ENCODE measurements at places on chromosomes 13 and 19.

- no peak for DNase-seq
Measured at GRCh38 chr13:113946409-113947181, 27.3 kb downstream of the C13orf46 start.

DNA sequence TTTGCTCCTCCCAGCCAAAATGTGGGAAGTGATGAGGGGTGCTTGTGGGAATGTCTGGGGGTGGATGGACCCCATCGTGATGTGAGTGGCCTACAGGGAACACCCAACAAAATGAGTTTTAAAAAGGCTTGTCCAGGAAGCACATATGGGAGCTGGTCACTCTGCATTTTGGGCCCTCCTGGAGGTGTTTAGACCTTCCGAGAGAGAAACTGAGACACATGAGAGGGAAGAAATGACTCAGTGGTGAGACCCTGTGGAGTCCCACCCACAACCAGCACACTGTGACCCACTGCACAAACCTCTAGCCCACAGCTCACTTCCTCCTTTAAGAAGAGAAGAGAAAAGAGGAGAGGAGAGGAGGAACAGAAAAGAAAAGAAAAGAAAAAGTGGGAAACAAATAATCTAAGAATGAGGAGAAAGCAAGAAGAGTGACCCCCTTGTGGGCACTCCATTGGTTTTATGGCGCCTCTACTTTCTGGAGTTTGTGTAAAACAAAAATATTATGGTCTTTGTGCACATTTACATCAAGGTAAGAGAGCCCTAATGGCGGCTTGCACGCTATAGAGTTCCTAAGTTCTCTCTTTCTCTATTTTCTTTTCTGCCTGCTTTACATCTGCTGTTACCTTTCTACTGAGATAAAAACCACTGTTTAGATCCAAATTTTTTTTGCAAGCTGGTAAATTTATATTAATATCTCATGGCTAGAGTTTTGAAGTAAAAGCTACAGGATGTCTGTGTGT lies 13.3 kb upstream of the LILRB1 start:
- DNase-seq: no peak

DNA sequence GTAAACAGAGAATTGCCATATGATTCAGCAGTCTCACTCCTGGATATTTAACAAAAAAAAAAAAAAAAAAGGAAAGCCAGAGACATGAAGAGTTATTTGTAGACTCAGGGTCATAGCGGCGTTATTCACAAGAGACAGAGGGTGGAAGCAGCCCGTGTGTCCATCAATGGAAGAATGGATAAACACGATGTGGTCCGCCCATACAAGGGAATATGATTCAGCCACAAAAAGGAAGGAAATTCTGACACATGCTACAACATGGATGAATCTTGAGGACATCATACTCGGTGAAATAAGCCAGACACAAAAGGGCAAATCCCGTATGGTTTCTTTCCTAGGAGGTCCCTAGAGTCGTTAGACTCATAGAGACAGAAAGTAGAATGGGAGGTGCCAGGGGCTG lies 14.8 kb downstream of the ACSBG2 start:
- no peak for DNase-seq

GRCh38 chr13:45717349-45717748 lies 15.2 kb downstream of the CBY2 start:
- DNase-seq: no peak

DNA sequence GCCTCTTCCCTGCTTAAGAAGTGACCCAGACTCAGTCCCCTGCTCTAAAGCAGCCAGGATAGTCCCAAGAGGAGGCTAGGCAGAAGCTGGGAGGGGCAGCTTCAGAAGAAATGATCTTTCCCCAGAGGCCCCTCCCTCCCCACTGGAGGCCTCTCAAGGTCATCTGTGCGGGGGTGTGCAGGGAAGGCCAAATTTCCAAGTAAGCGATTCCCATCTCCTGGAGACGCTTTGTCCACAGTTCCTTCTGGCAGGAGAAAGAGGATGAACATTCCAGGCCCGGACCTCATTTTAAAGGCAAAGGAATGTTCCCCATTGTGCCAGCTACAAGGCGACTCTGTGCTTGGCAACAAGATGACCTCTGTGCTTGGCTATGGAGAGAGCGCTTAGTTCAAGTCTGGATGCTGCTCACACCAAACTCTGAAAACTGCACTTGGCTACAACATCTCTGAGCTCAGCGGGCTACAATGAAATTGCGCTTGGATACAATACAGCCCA lies 23.5 kb downstream of the COL5A3 start:
- no peak for DNase-seq

GRCh38 chr13:76975863-76976262 lies 16.0 kb upstream of the CLN5 start:
- DNase-seq: no peak

DNA sequence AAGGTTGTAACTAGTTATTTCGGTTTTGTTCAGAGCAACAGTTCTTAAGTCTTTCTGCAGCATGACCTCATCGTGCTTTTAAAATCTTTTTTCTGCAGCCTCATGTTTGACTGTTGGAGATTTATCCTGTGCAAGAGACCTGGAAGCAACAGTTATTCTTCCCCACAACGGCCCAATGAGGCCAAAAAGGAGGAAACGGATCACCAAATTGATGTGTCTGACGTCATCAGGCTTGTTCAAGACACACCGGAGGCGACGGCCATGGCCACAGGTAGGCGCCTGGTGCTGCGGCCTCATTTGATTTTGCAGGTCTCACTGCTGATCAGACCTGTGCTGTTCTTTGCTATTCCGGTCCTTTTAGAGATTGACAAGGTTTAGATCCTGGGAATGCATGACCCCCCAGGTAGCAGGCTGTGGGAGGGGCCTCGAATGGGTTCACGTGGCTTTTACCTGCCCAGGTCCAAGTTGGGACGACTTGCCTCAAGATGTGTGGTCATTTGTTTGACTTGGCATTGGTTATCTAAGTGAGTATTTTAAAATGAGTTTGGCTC lies 66.8 kb upstream of the MCF2L start:
- DNase-seq: no peak

DNA sequence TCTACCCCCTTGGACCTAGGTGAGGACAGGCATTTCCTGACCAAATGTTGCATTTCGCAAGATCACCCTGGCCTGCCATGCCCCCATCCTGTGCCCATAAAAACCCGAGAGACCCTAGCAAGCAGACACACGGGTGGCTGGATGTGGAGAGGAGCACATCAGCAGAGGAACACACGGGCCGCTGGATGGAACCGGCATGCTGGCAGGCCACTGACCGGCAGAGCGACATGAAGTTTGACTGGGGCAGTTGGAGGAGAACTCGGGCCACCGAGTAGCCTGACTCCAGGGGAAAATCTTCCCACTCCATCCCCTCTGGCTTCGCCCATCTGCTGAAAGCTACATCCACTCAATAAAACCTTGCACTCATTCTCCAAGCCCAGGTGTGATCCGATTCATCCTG lies 329.3 kb downstream of the FGF9 start:
- no peak for DNase-seq

GRCh38 chr13:98273824-98274742 lies 97.0 kb upstream of the RNF113B start:
- no peak for DNase-seq

- DNase-seq: no peak
Measured at GRCh38 chr19:49860336-49861102, 6.9 kb downstream of the PNKP start.

DNA sequence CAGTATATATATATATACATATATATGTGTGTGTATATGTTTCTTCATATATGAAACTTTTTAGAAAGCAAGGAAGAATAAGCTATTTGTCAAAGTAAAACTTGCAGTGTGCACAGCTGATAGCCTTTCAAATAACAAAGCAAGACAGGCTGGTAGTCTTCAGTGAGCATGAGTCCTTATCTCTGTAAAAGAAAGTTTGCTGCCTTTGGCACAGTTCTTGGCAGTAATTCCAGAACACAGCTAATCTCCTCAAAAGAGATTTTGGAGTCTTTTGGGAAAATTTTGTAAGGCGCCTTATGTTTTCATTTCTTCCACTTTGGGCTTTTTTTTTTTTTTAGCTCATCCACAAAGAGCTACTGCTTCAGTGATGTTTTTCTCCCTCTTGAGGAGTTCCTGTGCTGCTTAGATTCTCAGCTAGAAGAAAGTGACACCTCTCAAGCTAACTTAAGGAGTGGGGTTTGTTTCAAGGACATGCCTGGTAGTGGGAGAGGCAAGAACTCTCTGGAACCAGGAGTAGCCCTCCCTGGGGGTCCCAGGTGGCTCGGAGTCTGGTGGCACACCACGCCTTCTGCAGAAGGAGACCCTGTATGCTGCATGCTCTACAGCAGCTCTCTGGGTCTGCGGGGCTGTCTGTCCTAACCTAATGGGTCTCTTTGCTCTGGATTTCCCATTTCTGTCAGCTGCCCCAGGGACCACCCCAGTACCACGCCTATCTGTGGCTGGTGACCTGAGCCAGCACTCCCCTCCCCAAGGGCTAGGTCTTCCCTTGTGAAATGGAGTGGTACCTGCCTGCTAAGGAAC lies 58.8 kb downstream of the TNFRSF19 start:
- DNase-seq: no peak

DNA sequence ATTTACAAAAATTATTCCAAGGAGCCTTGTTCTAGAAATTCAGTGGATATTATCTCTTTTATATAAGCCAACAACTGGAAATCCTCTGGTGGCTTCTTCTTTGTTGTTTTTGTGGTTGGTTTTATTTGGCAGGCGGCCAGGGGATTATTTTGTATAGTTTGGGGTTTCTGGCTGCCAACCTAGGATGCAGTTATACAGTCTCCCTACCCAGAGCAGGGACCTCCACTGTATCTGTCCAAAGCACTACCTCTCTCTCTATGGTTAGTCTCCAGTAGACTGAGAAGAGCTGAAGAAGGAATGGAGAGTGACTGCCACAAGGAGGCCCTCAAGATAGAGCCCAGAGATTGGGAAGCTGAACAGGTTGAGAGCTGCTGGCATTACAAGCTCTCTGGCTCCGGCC lies 80.2 kb downstream of the ZAR1L start:
- peak; percentile 23 for DNase-seq

DNA sequence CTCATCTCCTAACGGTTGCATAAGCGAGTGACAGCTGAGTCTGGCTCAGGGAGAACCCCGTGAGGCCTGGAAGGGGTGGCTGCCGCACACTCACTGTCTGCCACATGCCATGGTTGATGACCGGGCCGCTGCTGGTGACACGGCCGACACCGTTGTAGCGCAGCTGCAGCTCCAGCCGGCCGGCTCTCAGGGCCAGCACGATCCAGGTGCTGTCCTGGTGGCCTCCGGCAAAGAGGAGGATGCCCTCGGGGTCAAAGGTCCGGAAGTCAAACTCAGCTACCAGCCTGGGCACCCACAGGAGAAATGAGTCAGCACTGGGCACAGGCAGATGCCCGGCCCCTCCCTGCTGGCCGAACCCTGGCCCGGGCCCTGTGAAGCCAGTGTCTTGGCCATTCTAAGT lies 31.7 kb downstream of the GAS6 start:
- no peak for DNase-seq

GRCh38 chr19:4388337-4389063 lies 11.8 kb downstream of the SH3GL1 start:
- no peak for DNase-seq

GRCh38 chr13:32195713-32196112 lies 119.5 kb downstream of the ZAR1L start:
- DNase-seq: no peak

DNA sequence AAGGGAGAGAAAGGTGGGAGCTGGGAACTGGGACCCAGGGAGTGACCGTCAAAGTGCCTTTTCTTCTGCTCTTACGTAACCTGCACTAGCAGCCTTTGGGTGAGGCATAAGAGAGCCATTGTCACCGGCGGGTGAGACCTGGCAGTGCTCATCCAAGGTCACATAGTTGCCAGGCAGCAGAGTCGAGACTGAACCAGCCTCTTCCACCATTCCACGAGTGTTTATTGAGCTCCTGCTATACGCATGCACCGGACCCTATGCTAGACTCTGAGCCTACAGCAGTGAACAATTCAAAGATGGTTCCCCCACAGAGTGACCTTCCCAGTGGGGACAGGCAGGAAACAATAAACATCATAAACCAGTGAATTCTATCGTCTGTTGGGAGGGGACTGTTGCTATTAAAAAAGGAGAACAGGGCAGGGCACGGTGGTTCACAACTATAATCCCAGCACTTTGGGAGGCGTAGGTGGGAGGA lies 18.6 kb upstream of the STRN4 start:
- no peak for DNase-seq

DNA sequence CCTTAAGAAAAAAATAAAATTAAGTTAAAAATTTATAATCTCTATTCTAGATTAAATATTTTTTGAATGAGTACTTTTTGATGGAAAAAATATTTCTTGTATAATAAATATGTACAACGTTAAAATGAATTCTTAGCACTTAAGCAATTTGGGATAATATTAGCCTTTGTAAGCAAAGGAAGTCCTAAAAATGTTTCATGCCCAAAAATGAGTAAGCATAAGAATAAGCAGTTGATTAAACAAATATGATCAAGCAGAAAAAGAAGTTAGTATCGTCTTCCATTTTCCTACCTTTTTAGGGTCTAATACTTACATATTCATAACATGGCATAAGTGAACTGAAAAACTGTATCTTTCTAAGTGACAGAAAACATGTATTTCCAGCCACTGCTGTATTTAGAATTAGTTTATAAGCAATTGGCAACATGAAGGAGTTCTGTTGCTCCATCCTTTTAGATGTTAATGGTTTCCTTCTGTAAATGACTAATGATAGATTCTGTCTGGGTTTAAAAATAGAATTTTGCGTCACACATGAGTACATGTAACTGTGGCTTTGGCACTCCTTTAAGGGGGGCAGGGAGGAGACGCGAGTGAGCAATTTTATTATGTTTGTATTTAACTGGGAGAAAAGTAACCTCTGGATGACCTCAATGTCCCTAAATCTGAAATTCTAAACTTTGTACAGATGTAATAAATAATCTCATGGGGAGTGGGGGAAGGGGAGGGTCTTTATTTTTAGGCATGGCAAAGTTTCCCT lies 237.4 kb downstream of the RGCC start:
- no peak for DNase-seq

DNA sequence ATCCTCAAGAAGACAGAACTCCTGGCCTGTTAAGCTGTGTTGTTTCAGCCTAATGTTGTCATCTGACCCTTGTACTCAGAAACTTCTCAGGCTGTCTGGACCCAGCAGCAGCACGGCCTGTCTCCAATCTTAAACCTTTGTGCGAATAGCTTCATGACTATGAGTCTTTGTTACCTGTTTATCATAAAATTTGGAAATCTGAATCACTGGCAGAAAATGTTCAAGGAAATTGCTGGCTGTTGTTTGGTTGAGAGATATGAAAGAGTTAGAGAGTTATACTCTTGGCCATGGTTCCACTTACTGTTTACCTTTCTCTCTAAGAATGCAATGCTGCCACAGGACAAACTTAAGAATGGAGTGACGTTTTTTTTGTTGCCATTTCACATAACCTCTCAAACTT lies 59.6 kb downstream of the EFNB2 start:
- DNase-seq: no peak

DNA sequence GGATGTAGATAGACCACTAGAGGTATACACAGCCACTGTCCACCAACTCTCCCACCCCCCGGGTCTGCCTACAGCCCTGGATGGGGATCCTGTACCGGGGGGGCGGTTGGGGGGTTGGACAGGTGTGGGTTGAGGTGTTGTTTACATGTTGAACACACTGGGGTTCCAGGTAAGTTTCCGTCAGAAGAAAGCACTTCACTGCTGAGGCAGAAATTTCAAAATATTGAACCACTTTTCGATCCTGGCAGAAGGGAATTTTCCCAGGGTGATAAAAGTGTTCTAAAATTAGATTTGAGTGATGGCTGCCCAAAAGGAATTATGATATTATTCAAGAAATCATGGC lies 6.6 kb upstream of the CEACAM16 start:
- no peak for DNase-seq

Measured in CD4-positive, alpha-beta T cell treated with Interleukin-12 subunit alpha and Interleukin-12 subunit beta, for 1 hour (primary cell).